Frontal cortex (tissue), 4 donors: ENCODE measurements at places on chromosomes 6 and 20.
A peak's percentile ranks its signal among the peaks of the same experiment; 100 is the strongest.

GRCh38 chr20:2757969-2758368 is 42.5 kb downstream of the CPXM1 start:
- DNase-seq = no peak

DNA sequence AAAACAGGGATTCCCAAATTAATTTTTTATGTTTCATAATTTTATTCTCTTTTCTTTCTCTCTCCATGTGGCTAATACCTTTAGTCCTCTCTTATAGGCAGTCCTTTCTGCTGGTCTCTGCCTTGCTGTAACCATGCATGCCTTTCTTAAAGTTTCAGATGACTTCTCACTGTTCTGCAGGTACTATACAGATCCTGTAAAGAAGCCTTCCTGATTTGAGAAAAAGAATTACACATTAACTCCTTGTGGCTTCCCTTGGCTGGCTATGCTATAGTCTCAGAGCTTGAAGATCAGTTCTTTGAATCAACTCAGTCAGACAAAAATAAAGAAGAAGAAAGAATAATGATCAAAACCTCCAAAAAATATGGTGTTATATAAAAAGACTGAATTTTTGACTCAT is 7.3 kb upstream of the GPR63 start:
- DNase-seq = no peak

DNA sequence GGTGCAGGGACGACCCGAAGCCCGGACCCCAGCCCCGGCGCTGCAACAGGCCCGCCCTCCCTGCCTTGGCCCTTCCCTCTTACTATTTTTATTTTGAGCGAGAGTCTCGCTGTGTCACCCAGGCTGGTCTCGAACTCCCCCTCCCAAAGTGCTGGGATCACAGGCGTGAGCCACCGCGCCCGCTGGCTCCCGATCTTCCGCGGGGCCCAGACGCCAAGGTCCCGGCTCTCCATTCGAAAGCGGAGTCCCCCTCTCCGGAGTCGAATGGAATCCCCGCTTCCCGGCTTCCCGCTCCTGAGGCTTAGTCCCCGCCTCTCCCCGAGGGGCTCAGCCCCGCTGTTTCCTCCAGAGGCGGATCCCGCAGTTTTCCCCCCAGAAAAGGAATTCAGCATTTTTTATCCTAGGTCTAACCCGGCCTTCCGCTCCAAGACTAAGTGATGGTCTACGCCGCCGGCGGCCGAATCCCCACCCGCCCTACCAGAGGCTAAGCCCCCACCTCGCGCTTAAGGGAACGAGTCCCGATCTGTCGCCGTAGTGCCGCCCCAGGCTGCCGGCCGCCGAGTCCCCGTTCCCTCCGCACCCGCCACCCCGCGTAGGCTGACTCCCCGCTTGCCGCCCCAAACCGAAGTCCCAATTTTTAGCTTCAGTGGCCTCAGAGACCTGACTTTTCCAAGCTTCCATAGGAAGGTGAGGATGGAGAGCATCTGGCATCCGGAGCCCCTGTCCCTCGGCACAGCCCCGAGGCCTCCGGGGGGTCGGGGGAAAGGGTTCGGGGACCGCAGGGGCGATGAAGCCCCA is 11.5 kb upstream of the TMC2 start:
- peak; percentile 55 for DNase-seq

- no peak for DNase-seq
Observed at GRCh38 chr6:148328876-148329555, 13.6 kb upstream of the SASH1 start.

DNA sequence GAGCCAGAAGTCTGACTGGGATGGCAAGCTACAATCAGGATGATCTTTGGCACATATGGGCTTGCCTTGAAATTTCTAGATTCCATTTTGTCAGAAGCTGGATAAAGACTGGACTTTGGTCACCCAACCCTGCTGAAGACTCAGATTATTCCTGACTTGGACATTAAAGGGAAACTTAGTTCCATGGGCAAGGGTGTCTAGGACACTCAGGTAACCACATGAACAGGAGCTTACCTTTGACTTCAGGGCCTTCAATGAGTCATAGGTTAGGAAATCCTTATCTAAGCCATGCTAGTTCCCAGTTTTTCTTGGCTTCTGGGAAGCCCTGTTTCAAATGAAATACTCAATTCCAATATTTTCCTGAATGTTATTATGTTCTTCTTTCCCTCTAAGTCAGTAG is 28.5 kb upstream of the IFNGR1 start:
- DNase-seq = no peak

- no peak for DNase-seq
Observed at GRCh38 chr6:129617986-129618385, 92.0 kb downstream of the ARHGAP18 start.

DNA sequence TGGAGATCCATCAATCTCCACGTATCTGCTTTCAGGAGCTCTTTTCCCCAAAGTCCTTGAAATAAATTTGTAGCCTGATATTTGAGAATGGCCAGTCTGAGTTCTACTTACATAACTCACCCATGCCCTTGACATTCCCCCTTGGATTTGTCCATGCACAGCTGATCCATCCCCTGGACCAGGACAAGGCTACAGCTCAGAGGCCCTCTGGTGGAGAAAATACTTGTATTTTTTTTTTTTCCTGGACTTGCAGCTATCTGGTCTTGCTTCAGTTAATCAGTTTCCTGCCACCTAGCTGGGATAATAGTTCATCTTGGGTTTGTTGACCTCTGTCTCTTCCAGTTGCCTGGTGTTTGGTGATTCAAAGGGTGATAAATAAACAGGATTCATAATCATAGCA is 467.6 kb downstream of the DHX35 start:
- peak; percentile 4 for DNase-seq

GRCh38 chr6:35755278-35755924 is 18.6 kb downstream of the ARMC12 start:
- no peak for DNase-seq

DNA sequence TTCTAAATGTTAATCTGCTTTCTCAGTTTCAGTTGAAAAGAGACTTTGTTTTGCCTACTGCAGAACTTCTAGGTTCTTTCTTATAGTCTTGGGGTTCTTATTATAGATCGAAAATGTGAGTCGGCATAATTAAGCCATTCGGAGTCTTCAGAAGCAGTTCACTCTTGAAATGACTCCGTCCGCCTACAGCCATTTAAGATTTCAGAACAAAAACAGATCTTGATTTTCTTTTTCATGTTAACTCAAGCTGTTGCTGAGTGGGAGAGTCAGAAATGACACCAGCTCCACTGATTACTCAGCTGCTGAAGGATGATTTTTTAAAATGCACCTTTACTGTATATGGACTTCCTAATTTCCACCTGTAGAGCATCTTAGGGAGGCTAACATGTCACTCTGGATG is 15.9 kb downstream of the PRDM1 start:
- no peak for DNase-seq

GRCh38 chr6:168418711-168419121 is 22.3 kb upstream of the SMOC2 start:
- DNase-seq = no peak

GRCh38 chr6:26613689-26614683 is 17.2 kb downstream of the ABT1 start:
- DNase-seq = no peak

GRCh38 chr6:138291036-138291848 is 73.0 kb upstream of the PBOV1 start:
- no peak for DNase-seq

GRCh38 chr20:17406051-17406590 is 125.1 kb downstream of the BFSP1 start:
- DNase-seq = no peak

GRCh38 chr6:10951675-10952282 is 64.9 kb downstream of the SYCP2L start:
- peak; percentile 27 for DNase-seq

DNA sequence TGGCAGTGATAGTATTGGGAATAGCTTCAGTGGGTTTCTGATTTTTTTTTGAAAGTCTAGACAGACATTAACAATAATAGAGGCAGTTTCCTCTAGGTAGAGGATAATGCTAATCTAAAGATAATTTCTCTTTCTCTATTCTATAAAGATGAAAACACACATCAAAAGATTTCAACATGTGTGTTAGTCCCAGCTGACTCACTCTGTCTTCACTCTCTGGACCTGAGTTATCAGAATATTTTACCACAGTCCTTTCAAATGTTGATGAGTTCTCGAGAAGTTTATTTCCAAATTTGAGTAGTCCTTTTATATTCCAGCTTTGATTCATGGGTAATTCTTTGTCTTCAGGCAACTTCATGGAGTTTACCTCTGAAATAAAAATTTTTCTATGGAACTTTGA is 17.1 kb downstream of the RPRD1B start:
- no peak for DNase-seq

- no peak for DNase-seq
Observed at GRCh38 chr6:102398788-102399390, 1005.4 kb downstream of the GRIK2 start.
